ENCODE measurements at places on chromosomes 11 and 22. TPM values are rescaled to one million over a fixed set of nuclear protein-coding genes. Genes with fewer than 3 reads are reported as not detected.
A peak's percentile ranks its signal among the peaks of the same experiment; 100 is the strongest.

- DNase-seq, result peak; percentile 57
- H3K27me3 ChIP-seq, result no peaks in the 10 kb centered on the region
- H3K36me3 ChIP-seq, result peaks cover 33% of the 10 kb centered on the region
- peak overlapping the region; percentile 94 for H3K27ac ChIP-seq
- peaks cover 63% of the 10 kb centered on the region for H3K4me1 ChIP-seq
Measured at GRCh38 chr11:67409781-67410368, 5.6 kb upstream of the CARNS1 start.

DNA sequence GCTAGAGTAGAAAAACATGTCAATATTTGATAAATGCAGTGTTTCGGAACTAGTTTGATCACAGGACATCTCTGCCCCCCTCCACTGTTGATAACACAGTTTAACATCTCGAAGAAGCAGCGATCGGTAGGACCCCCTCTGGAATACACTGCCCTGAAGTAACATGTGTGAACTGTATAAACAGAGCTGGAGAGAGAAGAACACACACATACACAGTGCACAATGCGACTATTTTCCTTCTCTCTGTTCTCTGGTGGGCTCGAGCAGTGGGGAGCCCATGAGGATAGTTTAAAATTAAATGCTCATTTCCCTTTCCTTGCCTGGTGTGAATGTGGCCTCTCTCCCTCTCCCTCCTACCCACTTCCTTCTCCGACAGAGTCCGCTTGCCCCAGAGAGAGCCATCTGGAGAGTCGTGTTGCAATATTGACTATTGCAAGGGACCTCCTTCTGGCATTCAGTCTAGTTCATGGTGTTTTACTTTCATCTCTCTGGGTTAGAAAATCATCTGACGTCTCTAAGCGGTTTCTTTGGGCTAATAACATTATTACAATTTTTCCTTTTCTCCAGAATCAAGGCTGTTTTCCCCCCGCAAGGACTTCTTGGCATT is 51.6 kb upstream of the BARX2 start:
- DNase-seq, result no peak
- H3K27ac ChIP-seq, result no peak overlapping the region
- peaks cover 2% of the 10 kb centered on the region for H3K27me3 ChIP-seq
- no peak overlapping the region for H3K4me3 ChIP-seq
- no peaks in the 10 kb centered on the region for H3K4me1 ChIP-seq

DNA sequence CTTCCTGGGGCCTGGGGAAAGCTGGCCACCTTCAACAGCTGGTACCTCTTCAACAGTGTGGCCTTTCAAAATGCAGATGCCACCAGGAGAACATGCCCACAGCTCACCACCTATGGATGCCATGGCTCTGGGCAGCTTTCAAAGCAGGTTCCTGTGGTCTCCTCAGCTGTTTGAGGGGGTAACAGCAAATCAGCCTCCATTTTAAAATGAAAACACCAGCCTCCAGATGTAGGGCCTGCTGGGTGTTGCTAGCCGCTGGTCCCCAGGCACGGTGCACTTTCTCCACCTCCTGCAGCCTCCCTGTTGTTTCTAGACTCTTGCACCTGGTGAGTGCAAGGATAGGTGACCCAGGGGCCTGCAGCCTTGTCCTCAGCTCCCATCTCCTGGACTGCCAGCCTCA is 10.0 kb downstream of the CDPF1 start:
- peaks cover 19% of the 10 kb centered on the region for H3K4me1 ChIP-seq
- H3K36me3 ChIP-seq, result peaks cover 27% of the 10 kb centered on the region
- H3K27me3 ChIP-seq, result no peaks in the 10 kb centered on the region
- peak overlapping the region; percentile 64 for H3K4me3 ChIP-seq
- peak overlapping the region; percentile 68 for H3K27ac ChIP-seq

- DNase-seq, result no peak
- no peaks in the 10 kb centered on the region for H3K27me3 ChIP-seq
Measured at GRCh38 chr11:14312736-14313438, 46.1 kb downstream of the RRAS2 start.

GRCh38 chr11:44946263-44946662 is 4.4 kb downstream of the TP53I11 start:
- peaks cover 6% of the 10 kb centered on the region for H3K4me1 ChIP-seq
- H3K27me3 ChIP-seq, result peaks cover 10% of the 10 kb centered on the region
- H3K36me3 ChIP-seq, result no peaks in the 10 kb centered on the region
- no peak overlapping the region for H3K27ac ChIP-seq
- H3K4me3 ChIP-seq, result no peak overlapping the region

DNA sequence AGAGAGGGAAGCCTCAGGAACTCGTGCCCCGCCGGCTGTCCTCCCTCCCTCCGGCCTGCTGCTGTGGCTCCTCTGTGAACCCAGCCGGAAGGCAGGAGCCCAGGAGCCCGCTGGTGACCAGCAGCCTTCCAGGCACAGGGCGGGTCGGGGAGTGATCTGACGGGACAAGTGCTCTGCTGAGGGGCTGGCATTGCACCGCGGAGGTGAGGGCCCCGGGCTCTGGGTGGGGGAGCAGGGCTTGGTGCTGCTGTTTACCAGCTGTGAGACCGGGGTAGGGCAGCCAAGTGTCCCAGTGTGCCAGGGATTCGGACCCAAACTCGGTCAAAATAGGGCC is 53.3 kb downstream of the FLRT1 start:
- DNase-seq, result no peak
- no peaks in the 10 kb centered on the region for H3K27me3 ChIP-seq
- no peaks in the 10 kb centered on the region for H3K36me3 ChIP-seq

The SCGB1A1 gene
- total RNA-seq, result not detected

GRCh38 chr11:71425860-71426259 is 22.3 kb downstream of the DHCR7 start:
- peaks cover 5% of the 10 kb centered on the region for H3K4me1 ChIP-seq
- DNase-seq, result no peak
- peaks cover 3% of the 10 kb centered on the region for H3K27me3 ChIP-seq
- H3K4me3 ChIP-seq, result no peak overlapping the region
- no peaks in the 10 kb centered on the region for H3K36me3 ChIP-seq

DNA sequence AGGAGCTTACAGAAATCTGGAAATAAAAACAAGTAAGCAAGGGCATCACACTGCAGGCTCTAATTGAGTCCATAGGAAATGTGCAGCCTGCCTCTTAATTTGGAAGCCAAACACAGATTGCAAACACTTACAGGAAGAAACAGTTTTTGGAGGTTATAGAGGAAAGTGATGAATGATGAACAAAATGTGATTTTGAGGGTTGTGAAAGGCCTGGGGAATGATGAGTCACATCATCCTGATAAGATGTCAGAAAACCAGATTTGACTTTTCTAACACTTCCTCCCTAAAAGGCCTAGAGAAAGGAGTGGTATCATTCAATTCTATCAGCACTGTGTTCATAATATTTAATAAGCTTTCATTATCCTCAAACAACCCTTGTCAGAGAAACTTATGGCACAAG is 96.6 kb upstream of the POU2AF2 start:
- H3K4me1 ChIP-seq, result no peaks in the 10 kb centered on the region
- H3K4me3 ChIP-seq, result no peak overlapping the region
- no peaks in the 10 kb centered on the region for H3K36me3 ChIP-seq
- H3K27ac ChIP-seq, result no peak overlapping the region
- DNase-seq, result no peak

GRCh38 chr11:79794484-79795393 is 353.9 kb upstream of the TENM4 start:
- no peaks in the 10 kb centered on the region for H3K4me1 ChIP-seq
- no peaks in the 10 kb centered on the region for H3K36me3 ChIP-seq
- no peak overlapping the region for H3K4me3 ChIP-seq
- no peak for DNase-seq

The THY1 gene
- total RNA-seq, result not detected

DNA sequence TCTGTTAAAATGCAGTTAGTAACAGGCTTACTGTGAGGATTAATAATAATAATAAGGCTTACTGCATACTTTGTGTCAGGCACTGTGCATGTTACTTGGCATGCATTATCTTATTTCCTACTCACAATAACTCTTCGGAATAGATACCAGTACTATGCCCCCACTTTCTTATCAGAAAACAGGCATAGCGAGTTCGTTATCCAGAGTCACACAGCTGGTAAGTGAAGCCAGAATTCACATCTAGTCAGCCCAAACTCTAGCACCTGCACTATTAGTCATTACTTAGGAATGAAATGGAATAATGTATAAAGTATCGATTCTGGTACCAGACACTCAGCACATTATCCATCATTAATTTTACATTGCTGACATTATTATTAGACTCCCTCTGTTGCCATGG is 155.7 kb upstream of the BLID start:
- H3K4me3 ChIP-seq, result no peak overlapping the region
- H3K27ac ChIP-seq, result no peak overlapping the region
- H3K36me3 ChIP-seq, result no peaks in the 10 kb centered on the region
- H3K4me1 ChIP-seq, result no peaks in the 10 kb centered on the region
- peaks cover 2% of the 10 kb centered on the region for H3K27me3 ChIP-seq

GRCh38 chr22:19431649-19432132 is at the start of gene HIRA:
Gene HIRA (minus strand): TSS chr22:19431733. CDS start chr22:19431476, 257 bp downstream.
- H3K4me1 ChIP-seq, result peaks cover 28% of the 10 kb centered on the region
- peak; percentile 95 for DNase-seq
- H3K4me3 ChIP-seq, result peak within 1 kb of the TSS; percentile 93
- peaks cover 13% of the 10 kb centered on the region for H3K36me3 ChIP-seq
- no peaks in the 10 kb centered on the region for H3K27me3 ChIP-seq

- H3K27me3 ChIP-seq, result peaks cover 14% of the 10 kb centered on the region
- peak overlapping the region; percentile 56 for H3K4me3 ChIP-seq
- no peak overlapping the region for H3K27ac ChIP-seq
- H3K36me3 ChIP-seq, result no peaks in the 10 kb centered on the region
- no peak for DNase-seq
Measured at GRCh38 chr11:122100037-122100755, 15.8 kb downstream of the BLID start.

The DMC1 gene
- total RNA-seq, result 8.3 TPM

Measured in activated naive CD8-positive, alpha-beta T cell treated with anti-CD3 and anti-CD28 coated beads, Interleukin-2, amount 10 ng/mL, durations not matched to agents 7 days and 5 days (primary cell).